ENCODE measurements at places on chromosomes 5 and 9.

DNA sequence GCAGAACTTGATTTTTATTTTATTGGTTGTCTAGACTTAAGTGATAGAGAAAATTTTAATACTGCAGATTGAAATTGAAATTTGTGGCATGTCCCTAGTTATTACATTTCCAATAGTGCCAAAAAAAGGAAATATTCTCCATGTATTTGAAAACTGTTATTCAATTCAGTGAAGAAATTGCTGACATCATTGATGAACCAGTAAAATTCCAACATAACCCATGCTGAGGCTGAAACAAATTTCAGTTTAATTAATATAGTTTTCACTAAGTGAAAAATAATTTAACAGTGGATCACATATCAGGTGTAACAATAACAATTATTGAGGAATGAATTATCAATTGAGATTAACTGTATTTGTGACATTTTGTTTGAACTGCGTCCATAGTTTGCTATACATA is 38.7 kb downstream of the LURAP1L start:
- no peak for DNase-seq

DNA sequence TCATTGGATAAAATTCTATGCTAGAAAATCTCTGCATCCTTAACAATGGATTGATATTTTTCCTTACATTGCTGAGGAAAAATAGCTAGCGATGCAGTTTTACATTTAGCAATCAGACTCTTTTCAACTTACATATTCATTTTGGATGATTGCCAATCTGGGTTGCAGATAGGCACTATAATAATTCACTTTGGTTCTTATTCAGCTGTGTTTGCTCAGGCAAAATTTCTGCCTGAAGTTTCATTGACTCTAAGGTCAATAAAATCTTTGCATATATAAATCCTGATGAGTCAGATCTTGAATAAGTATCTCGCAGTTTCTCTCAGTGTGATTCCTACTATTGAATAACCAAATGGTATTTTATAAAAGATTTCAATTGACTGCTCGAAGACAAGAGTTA is 1105.8 kb downstream of the CDH18 start:
- no peak for DNase-seq

DNA sequence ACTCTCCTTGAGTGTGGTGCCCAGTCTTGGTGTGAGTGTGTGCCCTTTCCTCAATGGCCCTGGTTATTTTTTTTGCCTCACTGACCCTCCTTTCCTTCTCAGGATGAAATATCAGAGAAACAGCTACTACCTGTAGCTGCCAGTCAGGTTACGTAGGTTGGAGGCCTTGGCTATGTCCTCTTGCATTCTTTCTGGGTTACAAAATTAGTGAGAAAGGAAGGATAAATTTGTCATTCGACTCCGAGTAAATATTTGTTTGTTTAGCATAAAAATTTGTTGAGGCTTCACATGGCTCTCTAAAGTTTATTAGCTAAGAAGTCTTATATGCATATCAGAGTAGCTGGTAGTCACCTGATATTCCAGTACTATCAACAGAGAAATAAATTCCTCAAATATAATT is 15.4 kb downstream of the MACIR start:
- DNase-seq: no peak

- no peak for DNase-seq
Measured at GRCh38 chr5:58403822-58404433, 56.0 kb downstream of the PLK2 start.

DNA sequence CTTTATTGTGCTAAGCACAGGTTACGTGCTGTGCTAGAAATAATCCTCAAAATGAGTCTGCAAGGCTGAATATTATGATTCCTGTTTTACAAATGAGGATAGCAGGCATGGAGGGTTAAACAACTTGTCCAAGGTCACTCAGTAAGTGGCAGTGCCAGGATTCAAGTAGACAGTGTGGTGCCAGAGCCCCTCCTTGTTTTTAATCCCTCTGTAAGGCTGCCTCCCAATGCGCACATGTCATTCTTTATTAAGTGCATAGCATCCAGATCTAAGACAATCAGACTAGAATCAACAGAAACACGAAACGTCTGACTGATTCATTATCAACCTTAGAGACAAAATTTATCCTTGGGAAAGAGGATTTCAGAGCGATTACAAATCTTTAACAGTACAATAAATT is 199.6 kb downstream of the SMARCA2 start:
- no peak for DNase-seq

DNA sequence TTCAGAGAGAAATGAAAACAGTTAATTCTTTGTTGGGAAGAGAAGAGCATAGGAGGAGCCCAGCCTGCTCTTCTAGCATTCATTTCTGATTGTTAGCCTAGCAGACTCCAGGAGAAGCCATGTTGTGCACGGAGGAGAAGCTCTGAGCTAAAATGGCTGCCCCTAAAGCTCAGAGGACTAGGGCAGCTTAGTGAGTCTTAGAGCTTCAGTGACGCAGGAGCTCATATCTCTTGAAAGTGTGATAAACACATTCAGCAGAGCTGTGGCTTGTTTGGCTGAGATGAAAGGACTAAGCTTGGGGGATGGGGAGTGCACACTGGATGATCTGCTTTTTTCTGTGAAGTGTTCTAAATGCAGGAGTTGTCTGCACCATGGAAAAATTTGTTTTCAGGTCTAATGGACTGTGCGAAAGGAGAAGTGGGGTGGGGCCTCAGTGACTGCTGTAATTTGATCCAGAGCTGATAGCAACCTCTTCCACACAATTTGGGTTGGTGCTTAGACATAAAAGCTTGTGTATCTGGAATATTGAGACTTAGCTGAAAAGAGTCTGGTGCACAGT is 58.5 kb downstream of the ZNF462 start:
- DNase-seq: no peak

DNA sequence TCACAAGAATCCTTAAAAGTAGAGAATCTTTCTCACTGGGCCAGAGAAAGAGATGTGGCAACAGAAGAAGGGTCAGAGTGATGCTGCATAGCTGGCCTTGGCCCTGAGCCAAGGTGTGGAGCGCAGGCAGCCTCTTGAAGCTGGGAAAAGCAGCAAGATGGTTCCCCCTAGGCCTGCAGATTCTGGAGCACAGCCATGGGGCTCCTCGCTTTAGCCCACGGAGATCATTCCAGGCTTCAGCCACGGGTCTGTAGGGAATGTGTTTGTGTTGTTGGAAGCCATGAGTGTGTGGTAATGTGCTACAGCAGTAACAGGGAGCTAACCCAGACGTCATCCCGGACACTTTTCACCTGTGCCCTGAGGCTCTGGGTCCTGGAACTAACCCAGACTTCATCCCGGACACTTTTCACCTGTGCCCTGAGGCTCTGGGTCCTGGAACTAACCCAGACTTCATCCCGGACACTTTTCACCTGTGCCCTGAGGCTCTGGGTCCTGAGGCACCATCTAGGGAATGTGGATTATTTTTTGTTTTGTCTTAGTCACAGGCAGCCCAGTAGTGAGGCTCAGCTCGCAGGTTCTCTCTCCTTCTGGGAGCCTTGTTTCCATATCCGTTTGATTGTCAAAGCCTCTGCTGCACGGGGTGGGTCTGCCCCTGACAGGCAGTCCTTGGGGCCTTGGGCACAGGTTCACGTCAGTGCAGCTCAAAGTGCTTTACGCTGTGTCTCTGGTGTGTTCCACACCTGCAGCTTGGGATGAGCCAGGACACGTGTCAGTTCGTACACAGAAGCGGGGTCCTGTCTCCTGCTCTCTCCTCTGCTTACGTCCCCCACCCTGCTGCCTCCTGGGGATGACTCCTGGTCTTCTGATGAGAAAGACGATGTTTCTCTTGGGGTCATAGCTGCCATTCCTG is 56.3 kb upstream of the EXOC3 start:
- DNase-seq: no peak

DNA sequence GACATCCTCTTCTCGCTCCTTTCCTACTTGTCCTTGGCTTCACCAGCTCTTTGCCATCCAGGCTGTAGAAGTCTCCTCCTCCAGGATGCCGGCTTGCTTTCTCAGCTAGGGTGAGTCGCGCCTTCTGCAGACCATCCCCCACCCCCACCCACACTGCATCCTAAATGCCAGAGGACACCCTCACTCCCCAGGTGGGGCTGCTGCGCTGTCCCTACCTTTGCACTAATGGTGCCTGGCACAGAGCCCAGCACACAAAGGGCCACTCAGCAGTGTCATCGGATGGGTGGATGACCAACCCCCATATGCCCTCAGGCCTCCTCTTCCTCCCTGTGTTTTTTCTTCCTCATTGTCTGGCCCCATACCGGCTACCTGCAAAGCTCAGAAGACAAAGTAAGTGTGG is 14.8 kb downstream of the IL9 start:
- no peak for DNase-seq

GRCh38 chr9:133529457-133529856 is 4.7 kb upstream of the MYMK start:
- DNase-seq: no peak

- DNase-seq: no peak
Measured at GRCh38 chr5:74389531-74390305, 250.8 kb downstream of the ENC1 start.

DNA sequence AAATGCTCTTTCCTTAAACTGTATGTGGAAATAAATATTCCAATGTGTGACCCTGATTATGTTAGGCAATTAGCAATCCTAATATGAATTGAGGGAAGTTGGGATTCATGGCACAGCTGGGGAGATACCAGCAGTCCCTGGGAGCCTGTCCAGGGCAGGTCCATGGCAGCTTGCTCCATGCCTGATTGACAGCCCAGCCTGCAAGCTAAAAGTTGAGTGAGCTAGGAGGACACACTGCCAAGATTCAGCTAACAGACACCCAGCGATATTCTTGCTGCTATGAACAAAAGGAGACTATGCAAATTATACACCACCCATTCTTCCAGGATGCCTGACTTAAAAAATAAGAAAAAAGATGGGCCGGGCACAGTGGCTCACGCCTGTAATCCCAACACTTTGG is 6.2 kb downstream of the TGFBI start:
- no peak for DNase-seq

- DNase-seq: no peak
Measured at GRCh38 chr5:44085083-44085482, 304.1 kb downstream of the FGF10 start.

- DNase-seq: no peak
Measured at GRCh38 chr5:81353189-81353588, 40.7 kb downstream of the ACOT12 start.

GRCh38 chr5:28807195-28807729 is 1768.9 kb upstream of the CDH9 start:
- DNase-seq: no peak

DNA sequence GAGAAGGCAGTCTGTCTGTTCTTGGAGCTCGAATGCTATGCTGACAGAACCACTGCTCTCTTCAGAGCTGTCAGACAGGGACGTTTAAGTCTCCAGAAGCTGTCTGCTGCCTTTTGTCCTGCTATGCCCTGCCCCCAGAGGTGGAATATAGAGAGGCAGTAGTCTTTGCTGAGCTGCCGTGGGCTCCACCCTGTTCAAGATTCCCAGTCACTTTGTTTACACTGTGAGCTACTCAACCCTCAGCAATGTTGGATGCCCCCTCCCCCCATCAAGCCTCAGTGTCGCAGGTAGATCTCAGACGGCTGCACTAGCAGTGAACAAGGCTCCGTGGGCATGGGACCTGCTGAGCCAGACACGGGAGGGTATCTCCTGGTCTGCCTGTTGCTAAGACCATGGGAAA is 344.2 kb downstream of the TMEM161B start:
- DNase-seq: no peak

- DNase-seq: no peak
Measured at GRCh38 chr9:105864248-105864898, 170.0 kb downstream of the TMEM38B start.

- no peak for DNase-seq
Measured at GRCh38 chr9:14480526-14480925, 166.6 kb upstream of the NFIB start.

GRCh38 chr5:31731710-31732301 is 92.9 kb downstream of the PDZD2 start:
- no peak for DNase-seq

DNA sequence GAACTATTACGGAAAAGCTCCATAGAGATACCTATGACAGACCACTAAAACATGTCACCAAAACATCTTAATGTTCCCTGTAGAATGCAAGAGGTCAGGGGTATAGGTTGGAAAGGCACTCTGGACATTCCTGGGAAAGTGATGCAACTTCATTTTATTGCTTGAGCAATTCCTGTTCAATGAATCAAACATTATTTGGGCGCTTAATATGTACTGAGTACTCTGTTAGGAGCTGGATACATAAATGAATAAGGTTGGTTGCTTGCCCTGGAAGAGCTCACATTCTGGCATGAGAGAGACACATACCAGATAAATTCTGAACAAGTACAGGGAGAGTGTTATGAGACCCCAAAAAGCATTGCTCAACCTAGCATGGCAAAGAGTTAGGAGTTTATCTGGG is 408.9 kb upstream of the DMAC1 start:
- no peak for DNase-seq

- no peak for DNase-seq
Measured at GRCh38 chr9:132059361-132059760, 20.3 kb downstream of the MED27 start.

DNA sequence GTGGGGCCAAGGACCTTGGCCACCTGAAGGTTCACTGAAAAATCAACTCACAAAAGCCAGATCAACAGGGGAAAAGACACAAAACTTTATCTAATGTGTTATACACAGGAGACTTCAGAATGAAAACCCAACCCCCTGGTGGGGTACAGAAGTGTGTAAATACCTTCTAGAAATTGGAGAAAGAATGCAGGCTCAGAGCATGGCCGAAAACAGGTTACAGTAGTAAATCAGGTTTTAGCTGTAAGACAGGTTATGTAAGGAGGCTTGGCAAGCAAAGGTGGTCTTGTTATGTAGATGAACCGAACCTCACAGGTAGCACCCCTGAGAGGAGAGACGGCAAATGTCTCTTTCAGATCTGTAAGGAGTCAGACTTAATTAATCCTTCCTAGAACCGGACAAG is 10.0 kb downstream of the CEMIP2 start:
- no peak for DNase-seq

DNA sequence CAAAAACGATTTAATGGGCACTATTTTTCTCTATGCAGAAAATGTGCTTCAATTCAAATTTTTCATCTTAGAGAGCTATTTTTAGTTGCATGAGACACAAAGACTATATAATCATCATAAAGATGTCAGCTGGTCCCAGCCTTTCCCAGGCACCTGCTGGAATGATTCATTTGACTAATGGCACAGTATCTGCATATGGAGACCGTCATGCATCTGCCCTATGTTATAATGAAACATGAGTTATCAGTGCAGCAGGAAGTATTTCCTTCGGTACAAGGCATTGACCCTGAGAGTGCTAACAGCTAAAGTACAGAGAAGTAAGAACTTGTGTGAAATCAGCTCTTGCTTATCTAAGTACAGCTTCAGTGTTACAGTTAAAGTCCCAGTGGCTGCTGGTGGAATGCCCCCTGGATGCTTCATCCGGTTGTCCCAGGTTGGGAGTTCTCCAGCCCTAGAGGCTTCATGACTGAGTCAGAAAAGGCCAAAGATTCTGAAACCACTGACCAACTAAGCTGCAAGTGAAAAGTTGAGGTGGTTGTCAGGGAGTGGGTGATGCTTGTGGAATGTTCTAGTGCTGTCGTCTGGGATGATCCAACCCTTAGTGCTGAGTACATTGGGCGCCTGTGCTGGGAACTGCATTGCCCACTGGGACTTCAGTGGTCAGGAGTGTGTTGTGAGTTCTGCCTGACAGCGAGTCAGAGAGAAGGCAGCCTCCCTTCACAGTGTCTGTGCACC is 57.2 kb downstream of the MTRR start:
- no peak for DNase-seq

GRCh38 chr5:90488791-90489190 is 14.1 kb downstream of the POLR3G start:
- DNase-seq: no peak

All from activated CD4-positive, alpha-beta T cell treated with anti-CD3 and anti-CD28 coated beads, Interleukin-2, amount 50 U/mL, for 16 hours (primary cell).